ENCODE measurements at places on chromosomes 2 and 18.
A peak's percentile ranks its signal among the peaks of the same experiment; 100 is the strongest.

GRCh38 chr18:60191926-60192325 lies 180.6 kb downstream of the MC4R start:
- no peak for ATAC-seq

DNA sequence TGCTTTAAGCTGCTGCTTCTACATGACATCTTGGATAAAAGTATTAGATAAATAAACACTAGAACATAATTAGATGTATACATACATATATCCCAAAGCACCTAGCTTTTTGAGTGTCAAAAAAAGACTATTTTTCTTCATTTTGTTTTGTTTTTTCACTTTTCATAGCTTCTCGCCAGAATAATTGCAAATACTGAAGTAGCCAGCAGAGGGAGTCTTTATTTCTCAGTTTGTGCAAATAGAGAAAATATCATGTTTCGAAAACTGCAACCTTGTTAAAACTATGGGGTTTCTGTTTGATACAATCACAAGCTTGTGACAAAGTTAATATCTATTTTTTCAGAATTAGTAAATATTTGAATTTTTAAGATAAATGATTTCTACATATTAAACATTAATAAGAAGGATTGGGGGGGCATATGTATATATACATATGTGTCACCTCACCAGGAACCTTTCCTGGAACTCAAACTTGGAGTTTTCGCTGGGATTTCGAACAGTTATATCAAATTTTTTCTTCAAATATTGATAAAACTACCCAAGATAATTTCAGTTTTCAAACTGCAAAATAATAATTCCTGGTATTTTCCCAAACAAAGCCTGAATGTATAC lies 61.0 kb downstream of the GRB14 start:
- peak; percentile 47 for ATAC-seq

- ATAC-seq: no peak
These were observed 213.8 kb downstream of the SP3 start for GRCh38 chr2:173751245-173751975.

GRCh38 chr2:226410247-226410835 lies 389.3 kb downstream of the IRS1 start:
- ATAC-seq: no peak

GRCh38 chr2:38446418-38446817 lies 69.3 kb upstream of the ATL2 start:
- ATAC-seq: 0 out of 3 replicates have a peak, but pooled peaks have one; percentile 20

DNA sequence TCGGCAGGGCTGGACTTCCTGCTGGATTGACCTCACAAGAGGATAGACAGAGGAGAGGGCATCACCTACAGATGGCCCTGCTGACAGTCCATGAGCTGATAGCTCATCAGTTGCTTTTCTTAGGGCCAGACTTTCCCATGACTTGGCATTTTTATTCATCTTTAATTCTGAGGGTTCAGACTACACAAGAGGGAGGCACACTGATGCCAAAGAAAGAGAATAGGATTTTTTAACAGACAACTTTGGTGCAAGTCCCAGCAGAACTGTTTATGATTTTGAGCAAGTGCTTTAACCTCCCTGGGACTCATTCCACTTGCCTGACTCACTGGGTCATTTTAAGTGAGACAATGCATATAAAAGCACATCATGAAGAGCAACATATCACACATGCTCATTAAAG lies 299.2 kb downstream of the INSIG2 start:
- ATAC-seq: no peak

- ATAC-seq: no peak
These were observed 39.6 kb upstream of the SCN1A start for GRCh38 chr2:166167449-166167848.

DNA sequence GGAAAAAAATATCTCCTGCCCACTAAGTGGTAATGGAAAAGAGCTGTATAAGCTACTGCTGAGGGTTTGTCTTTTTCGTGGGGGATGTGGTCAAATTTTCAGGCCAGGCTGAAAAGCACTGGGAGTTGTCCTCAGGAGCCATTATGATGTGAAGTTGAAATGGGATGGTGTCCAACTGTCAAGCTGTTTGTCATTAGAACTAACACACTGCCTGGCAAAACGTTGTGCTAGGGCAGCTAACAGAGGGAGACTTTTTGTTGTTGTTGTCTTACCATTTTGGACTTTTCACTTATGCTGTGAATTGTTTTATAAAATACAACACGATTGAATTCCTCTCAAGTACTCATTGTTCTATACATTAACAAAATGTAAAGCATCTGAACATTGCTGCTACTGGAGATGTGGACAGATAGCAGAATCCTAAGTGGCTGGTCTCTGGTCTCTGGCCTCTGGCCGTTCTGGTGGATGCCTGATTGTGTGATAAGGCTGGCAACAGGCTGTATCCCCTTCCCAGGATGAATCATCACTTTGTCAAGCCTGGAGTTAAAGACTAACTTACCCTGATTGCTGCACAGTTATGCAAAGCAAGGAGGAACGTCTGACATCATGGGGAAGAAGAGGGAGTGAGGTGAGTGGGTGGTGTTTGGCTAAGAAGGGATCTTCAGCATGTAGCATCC lies 2.3 kb downstream of the MYO1B start:
- peak; percentile 67 for ATAC-seq
